ENCODE measurements at places on chromosomes 12 and 14.
A peak's percentile ranks its signal among the peaks of the same experiment; 100 is the strongest.

GRCh38 chr14:100288382-100289185 lies 17.7 kb downstream of the SLC25A29 start:
- H3K4me3 ChIP-seq: no peak overlapping the region
- no peaks in the 10 kb centered on the region for H3K27me3 ChIP-seq
- no peak overlapping the region for H3K27ac ChIP-seq

GRCh38 chr12:43058616-43059015 lies 469.1 kb upstream of the PRICKLE1 start:
- H3K4me3 ChIP-seq: no peak overlapping the region
- H3K36me3 ChIP-seq: no peaks in the 10 kb centered on the region
- no peak overlapping the region for H3K27ac ChIP-seq

- H3K4me3 ChIP-seq: no peak overlapping the region
- no peak overlapping the region for H3K27ac ChIP-seq
- no peaks in the 10 kb centered on the region for H3K4me1 ChIP-seq
- peaks cover 12% of the 10 kb centered on the region for H3K27me3 ChIP-seq
- no peak for DNase-seq
Observed at GRCh38 chr12:66497008-66497897, 181.6 kb downstream of the GRIP1 start.

GRCh38 chr12:116628989-116629388 lies 69.8 kb downstream of the MAP1LC3B2 start:
- H3K27ac ChIP-seq: no peak overlapping the region
- H3K4me1 ChIP-seq: no peaks in the 10 kb centered on the region
- H3K4me3 ChIP-seq: no peak overlapping the region

GRCh38 chr12:57906821-57907220 lies 34.5 kb upstream of the ATP23 start:
- H3K4me3 ChIP-seq: no peak overlapping the region
- DNase-seq: no peak
- H3K36me3 ChIP-seq: no peaks in the 10 kb centered on the region

DNA sequence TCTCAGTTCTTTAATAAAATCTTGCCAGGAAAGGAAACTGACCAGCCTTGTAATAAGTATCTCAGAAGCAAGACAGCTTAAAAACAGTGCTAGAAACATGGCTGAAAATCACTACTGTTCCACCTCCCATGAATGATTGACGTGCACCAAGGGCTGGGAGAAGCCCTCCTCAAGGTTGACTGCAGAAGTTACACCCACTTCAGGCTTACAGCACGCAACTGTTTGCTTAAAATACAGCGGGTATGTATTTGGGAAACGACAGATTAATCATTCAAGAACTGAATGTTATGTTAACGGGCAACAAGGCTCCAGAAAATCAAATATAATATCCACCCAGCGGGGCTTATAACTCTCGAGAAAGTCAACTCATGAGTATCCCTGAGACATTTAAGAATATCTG lies 22.1 kb downstream of the PRKD1 start:
- no peaks in the 10 kb centered on the region for H3K27me3 ChIP-seq
- H3K4me3 ChIP-seq: no peak overlapping the region
- no peak for DNase-seq
- no peak overlapping the region for H3K27ac ChIP-seq

GRCh38 chr12:6647083-6647604 lies at the start of gene ACRBP:
Gene ACRBP, minus strand, starts transcription at chr12:6647432. Its CDS starts 66 bp downstream, at chr12:6647366.
- H3K27me3 ChIP-seq: no peaks in the 10 kb centered on the region
- H3K36me3 ChIP-seq: peaks cover 14% of the 10 kb centered on the region
- peaks cover 13% of the 10 kb centered on the region for H3K4me1 ChIP-seq
- peak within 1 kb of the TSS; percentile 73 for H3K27ac ChIP-seq
- no peak for DNase-seq

GRCh38 chr12:94098466-94098865 lies 49.9 kb upstream of the PLXNC1 start:
- peaks cover 1% of the 10 kb centered on the region for H3K27me3 ChIP-seq
- H3K36me3 ChIP-seq: no peaks in the 10 kb centered on the region
- DNase-seq: no peak
- no peak overlapping the region for H3K4me3 ChIP-seq
- no peak overlapping the region for H3K27ac ChIP-seq
- H3K4me1 ChIP-seq: peaks cover 20% of the 10 kb centered on the region

GRCh38 chr12:78194448-78194847 lies 363.8 kb downstream of the NAV3 start:
- no peak overlapping the region for H3K4me3 ChIP-seq
- H3K4me1 ChIP-seq: no peaks in the 10 kb centered on the region
- H3K27ac ChIP-seq: no peak overlapping the region
- H3K27me3 ChIP-seq: no peaks in the 10 kb centered on the region

DNA sequence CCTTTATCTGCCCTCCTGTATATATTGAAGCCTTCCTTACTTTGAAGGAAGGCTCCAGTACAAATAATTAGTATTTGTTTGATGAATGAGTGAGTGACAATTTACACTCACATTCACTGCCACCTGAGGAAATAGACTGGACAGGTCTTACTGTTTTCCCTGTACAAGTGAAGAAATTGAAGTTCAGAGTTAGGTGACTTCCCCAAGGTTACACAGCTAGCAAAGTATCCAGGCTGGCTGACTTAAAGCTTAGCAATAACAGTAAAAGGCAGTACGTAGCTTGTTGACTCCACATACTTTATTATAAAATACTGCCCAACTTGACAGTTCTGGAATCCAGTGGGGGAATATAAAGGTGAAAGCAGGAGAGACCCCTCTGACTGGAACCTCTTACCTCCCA lies 2.6 kb upstream of the KRT18 start:
- peak overlapping the region; percentile 16 for H3K4me3 ChIP-seq
- H3K27ac ChIP-seq: no peak overlapping the region
- DNase-seq: no peak
- peaks cover 9% of the 10 kb centered on the region for H3K27me3 ChIP-seq
- no peaks in the 10 kb centered on the region for H3K36me3 ChIP-seq
- peaks cover 15% of the 10 kb centered on the region for H3K4me1 ChIP-seq

- H3K27me3 ChIP-seq: no peaks in the 10 kb centered on the region
- no peak overlapping the region for H3K4me3 ChIP-seq
- H3K27ac ChIP-seq: no peak overlapping the region
Observed at GRCh38 chr12:53719649-53720048, 7.6 kb downstream of the CALCOCO1 start.

GRCh38 chr14:95261616-95262510 lies 57.8 kb downstream of the CLMN start:
- H3K36me3 ChIP-seq: no peaks in the 10 kb centered on the region
- H3K4me3 ChIP-seq: no peak overlapping the region
- H3K27me3 ChIP-seq: no peaks in the 10 kb centered on the region
- H3K4me1 ChIP-seq: peaks cover 20% of the 10 kb centered on the region

DNA sequence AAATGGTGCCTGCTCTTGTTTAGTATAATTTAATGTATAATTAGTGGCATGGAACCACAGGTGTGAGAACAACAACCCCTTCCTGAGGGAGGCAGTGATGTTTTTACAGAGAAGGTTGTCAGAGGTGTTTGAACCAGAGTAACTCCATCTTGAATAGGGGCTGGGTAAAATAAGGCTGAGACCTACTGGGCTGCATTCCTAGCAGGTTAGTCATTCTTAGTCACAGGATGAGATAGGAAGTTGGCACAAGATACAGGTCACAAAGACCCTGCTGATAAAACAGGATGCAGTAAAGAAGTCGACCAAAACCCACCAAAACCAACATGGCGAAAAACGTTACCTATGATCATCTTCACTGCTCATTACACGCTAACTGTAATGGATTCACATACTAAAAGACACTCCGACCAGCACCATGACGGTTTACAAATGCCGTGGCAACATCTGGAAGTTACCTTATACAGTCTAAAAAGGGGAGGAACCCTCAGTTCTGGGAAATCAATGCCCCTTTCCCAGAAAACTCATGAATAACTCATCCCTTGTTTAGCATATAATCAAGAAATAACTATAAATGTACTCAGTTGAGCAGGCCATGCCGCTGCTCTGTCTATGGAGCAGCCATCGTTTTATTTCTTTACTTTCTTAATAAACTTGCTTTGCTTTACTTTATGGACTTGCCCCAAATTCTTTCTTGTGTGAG lies 47.8 kb upstream of the LTA4H start:
- H3K4me3 ChIP-seq: no peak overlapping the region
- no peaks in the 10 kb centered on the region for H3K4me1 ChIP-seq
- DNase-seq: no peak
- H3K27ac ChIP-seq: no peak overlapping the region

DNA sequence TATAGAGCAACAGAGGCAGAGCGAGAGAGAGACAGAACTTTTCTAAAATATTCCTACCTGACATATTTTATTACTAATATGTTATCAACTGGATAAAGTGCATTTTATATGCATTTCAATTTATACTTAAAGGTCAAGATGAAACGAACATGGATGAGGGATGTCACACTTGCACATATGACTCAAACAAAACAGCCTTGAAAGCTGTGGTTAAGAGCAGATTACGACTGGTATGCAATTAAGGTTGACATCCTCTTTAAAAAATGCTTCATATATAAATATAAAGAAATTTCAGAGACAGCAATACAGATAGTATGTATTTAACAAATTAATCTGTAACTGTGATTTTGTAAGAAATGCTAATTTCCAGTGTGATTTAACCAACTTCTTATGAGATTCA lies 52.5 kb downstream of the LMO3 start:
- no peaks in the 10 kb centered on the region for H3K36me3 ChIP-seq
- H3K4me3 ChIP-seq: no peak overlapping the region
- H3K27ac ChIP-seq: no peak overlapping the region

GRCh38 chr12:96164951-96165811 lies 29.0 kb upstream of the ELK3 start:
- H3K27me3 ChIP-seq: peaks cover 8% of the 10 kb centered on the region
- H3K4me3 ChIP-seq: no peak overlapping the region
- DNase-seq: no peak

DNA sequence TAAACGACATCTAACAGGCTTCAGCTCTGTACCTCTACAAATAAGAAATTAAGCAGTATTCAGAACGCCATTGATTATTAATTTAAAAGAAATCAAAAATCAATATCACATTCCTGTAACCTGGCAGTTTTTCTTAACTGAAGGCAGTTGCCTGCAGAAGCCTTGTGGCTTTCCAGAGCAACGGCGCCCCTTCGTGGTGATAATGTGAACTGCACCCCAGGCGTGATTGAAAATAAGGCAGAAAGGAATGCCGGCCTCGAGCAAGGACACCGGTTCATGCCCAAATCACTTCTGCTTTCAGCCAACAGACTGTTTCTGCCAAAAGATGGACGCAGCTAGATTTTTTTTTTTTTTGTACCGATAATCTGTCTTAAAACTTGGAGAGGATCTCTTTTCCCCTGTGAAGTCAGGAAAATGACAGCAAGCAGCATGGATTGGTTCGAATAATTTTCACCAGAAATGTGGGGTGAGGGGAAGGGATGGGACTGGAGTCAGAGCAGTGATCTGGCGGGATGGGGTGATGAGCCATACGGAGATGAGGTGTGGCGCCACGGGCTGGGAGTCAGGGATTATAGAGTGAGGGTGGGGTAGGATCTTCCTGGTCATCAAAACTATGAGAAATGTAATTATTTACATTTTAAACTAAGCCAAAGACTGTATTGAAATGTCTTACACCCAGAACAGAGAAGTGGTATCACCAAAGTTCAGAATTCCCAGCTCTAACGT lies 473.0 kb downstream of the DPF3 start:
- peaks cover 6% of the 10 kb centered on the region for H3K4me1 ChIP-seq
- no peak overlapping the region for H3K4me3 ChIP-seq
- peak; percentile 57 for DNase-seq

GRCh38 chr14:45916340-45916953 lies 663.4 kb upstream of the MIS18BP1 start:
- H3K27ac ChIP-seq: no peak overlapping the region
- H3K36me3 ChIP-seq: no peaks in the 10 kb centered on the region
- no peaks in the 10 kb centered on the region for H3K27me3 ChIP-seq
- DNase-seq: no peak
- H3K4me3 ChIP-seq: no peak overlapping the region
- no peaks in the 10 kb centered on the region for H3K4me1 ChIP-seq

GRCh38 chr14:80291101-80291500 lies 79.8 kb upstream of the DIO2 start:
- H3K36me3 ChIP-seq: no peaks in the 10 kb centered on the region
- no peaks in the 10 kb centered on the region for H3K4me1 ChIP-seq
- DNase-seq: no peak
- no peaks in the 10 kb centered on the region for H3K27me3 ChIP-seq
